Activated CD8-positive, alpha-beta memory T cell treated with anti-CD3 and anti-CD28 coated beads, Interleukin-2, amount 50 U/mL, for 4 hours (primary cell): ENCODE measurements at places on chromosomes 7 and 10.

DNA sequence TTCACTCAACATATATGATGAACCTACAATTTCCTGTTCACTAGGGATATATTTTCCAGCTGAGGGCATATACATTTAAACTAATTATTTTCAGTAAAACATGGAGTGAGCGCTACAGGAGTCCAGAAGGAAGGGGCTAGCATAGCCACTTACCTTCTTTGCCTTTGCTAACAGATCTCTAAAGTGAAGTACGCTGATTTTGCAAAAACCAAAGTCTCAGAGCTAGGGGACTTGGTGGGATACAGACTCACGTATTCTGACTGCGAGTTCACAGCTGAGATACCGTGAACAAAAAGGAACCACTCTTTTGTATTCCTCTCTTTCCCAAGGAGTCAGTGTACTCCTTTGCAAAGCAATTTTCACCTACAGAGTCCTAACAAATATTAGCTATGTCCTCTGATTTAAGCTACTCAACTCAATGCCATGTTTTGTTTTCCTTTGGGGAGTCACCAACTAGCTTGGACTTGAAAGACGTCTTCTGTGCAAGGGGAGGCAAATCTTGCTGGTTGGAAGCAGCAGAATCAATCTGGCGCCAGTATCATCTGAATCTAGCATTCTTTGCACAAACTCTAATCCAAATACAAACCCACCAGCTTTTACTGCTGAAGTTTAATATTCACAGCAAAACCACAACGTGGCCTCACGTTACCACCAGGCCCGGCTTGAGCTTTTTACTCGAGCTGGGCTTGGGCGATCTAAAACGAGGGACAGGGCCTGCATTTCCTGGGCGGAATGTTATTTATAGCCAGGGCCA lies 657 bp downstream of the CDNF start:
- no peak for DNase-seq

- DNase-seq = no peak
These were observed 142.5 kb downstream of the WDR37 start for GRCh38 chr10:1198453-1199344.

DNA sequence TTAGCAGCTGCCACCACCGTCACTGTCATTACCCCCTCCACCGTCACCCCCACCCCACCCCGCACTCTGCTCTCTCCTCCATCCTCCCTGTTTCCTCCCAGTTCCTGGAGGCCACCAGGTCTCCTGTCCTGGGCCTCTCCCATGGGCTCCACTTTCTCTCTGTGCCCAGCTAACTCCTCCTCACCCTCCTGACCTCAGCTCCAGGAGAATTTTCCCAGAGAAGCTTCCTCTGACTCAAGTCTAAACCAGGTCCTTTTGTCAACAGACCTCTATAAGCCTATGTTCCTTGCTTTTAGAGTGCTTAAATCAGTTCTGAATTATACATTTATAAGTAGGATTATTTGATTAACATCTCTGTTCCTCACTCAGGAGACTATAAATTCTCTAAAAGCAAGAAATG lies 150.0 kb downstream of the ARHGAP12 start:
- DNase-seq = no peak

- no peak for DNase-seq
These were observed 16.0 kb downstream of the TRIL start for GRCh38 chr7:28942168-28942567.

GRCh38 chr10:62584731-62585130 lies 210.6 kb downstream of the ZNF365 start:
- DNase-seq = no peak

GRCh38 chr7:76231583-76231982 lies 29.9 kb downstream of the SRRM3 start:
- DNase-seq = no peak

DNA sequence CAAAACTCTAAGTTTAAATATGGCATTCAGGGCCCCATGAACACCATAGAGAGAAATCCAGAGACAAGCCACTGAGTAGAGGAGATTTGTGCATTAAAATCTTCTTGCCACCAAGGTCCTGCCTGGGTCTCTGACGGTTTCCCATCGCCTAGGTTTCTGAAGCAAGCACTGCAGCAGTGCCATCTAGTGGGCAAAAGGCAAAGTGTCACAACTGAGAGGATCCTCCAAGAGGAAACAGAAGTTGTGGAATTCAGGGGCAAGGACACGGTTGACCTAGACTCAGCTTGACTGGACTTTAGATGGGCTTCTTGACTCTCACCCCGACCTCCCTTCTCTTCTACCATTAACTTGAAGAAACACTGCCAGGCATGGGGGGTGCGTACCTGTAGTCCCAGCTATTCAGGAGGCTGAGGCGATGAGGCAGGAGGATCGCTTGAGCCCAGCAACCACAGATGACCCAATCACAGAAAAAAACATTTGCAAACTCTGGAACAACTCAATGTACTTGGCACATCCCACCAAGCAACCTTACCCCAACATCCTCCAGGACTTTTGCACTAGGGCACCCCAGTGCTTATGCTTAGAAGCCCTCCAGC lies 604.1 kb downstream of the GALNT17 start:
- DNase-seq = peak; percentile 21

- DNase-seq = no peak
These were observed 260.8 kb upstream of the HABP2 start for GRCh38 chr10:113292086-113292485.
